ENCODE measurements at places on chromosomes 13 and 19. TPM values are rescaled to one million over a fixed set of nuclear protein-coding genes. Genes with fewer than 3 reads are reported as not detected.

Gene ANKRD24
- total RNA-seq, result 0.98 TPM

DNA sequence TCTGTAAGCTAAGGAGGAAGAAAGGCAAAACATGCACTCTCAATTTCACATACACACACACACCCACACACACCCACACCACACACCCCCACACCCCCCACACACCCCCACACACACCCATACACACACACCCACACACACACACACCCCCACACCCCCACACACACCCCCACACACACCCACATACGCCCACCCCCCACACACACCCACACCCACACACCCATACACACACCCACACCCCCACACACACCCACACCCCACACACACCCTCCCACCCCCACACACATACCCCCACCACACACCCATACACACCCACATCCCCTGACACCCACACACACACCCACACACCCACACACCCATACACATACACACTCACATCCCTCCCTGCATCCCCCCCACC is 276.1 kb downstream of the ABCC4 start:
- DNase-seq, result no peak

DNA sequence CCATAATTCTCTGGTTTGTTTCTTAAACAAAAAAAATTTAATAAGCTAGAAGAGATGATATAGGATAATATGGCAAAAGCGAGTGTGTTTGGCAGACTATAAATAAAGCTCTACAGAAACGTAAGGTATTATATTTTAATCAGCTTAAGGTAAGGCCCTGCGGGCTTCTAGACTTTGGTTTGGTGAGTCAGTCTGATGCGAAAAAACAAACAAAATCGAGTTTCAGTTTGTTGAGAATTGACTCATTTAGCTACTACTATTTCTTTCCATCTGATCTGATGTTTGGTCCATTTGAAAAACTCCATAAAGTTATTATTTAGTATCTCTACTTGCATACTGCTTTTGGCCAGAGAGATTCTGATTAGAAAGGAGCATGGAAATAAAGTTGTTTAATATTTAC is 138.0 kb downstream of the MIPEP start:
- no peak for DNase-seq

- DNase-seq, result no peak
Measured at GRCh38 chr13:37632294-37632693, 33.7 kb upstream of the POSTN start.

DNA sequence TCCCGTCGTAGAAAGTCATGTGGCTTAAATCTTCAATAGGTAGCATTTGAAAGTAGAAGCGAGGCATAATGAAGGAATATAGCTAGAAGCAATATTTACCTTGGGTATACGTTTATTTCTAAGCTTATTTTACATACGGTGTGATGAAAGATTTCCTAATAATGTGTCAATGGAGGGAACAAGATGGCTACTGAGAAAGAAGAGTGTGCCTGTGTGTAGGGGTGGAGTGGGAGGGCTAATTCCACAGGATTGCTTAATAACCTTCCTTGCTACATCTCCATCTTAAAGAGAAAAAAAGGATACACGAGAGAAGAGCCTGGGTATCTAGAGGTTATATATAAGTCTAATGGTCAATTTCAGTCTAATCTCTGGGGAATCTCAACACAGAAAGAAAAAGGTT is 2.0 kb downstream of the SPART start:
- no peak for DNase-seq
